Hepatocyte (in vitro differentiated cells): ENCODE measurements at places on chromosomes 3 and 15.

- no peak for DNase-seq
Measured at GRCh38 chr15:73746883-73747282, 6.3 kb downstream of the INSYN1 start.

GRCh38 chr15:29570948-29571791 lies 251.1 kb downstream of the TJP1 start:
- peak; percentile 72 for DNase-seq

DNA sequence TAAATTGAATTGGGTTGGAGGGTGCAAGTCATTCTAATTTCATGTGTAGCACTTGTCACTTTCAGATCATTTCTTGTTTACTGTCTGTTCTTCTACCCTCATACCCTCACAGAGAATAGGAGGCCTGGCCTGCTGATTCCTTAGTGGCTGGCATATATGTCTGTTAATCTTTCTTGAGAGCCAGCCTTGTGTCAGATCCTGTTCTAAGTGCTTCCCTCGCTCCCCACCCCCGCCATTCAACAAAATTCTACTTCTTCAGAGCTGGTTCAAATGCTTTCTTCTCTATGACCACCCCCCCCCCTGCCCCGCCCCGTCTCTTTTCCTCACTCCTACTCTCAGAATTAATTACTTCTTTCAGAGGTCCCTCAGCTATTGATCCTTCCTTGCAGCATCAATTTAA lies 1.5 kb upstream of the U2SURP start:
- no peak for DNase-seq

GRCh38 chr15:83112233-83112955 lies 4.9 kb downstream of the TM6SF1 start:
- DNase-seq: no peak

DNA sequence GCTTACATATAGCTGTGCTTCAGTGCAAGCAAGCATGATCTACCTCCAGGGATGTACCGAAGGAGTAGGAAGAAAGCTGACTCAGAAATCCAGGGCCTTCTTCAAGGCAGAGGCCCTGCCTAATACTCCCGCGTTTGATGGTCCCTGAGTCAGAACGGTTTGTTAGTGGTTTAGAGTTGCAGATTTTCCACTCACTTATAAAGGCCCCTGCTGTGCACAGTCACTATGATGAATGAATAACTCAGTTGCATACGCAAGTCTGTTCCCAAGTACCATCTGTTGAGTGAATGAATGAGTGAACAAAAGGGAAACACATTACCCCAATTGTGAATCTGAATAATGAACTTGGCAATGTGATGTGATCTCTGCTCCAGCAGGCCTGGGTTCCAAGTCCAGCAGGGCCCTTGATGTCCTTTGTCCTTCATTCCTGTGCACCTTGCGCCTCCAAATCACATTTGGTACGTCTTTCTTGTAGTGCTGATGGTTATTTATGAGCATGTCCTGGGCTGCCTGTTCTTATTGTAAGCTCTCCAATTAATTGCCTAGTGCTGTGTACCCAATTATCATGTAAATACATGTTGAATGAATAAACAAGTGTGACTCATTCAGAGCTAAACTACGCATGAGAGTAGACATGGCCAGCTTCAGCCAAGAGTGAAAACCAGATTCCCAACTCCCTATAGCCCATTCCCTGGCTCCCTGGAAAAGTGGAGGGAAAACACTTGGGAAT lies 85.3 kb upstream of the LIMD1 start:
- peak; percentile 36 for DNase-seq

GRCh38 chr15:77547801-77548588 lies 84.7 kb downstream of the LINGO1 start:
- DNase-seq: no peak

DNA sequence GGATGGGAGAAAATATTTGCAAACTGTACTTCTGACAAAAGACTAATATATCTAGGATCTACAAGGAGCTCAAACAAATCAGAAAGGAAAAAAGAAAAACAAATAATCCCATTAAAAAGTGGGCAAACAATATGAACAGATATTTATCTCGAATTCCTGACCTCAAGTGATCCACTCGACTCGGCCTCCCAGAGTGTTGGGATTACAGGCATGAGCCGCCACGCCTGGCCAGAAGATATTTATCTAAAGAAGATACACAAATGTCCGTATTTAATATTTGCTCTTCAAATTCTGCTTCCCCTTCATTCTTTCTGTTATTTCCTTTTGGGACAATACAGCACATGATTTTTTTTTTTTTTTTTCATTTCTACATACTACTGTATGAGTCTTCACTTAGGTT lies 151.7 kb upstream of the GRM7 start:
- no peak for DNase-seq

GRCh38 chr3:7204848-7205156 lies 343.9 kb downstream of the GRM7 start:
- DNase-seq: no peak

DNA sequence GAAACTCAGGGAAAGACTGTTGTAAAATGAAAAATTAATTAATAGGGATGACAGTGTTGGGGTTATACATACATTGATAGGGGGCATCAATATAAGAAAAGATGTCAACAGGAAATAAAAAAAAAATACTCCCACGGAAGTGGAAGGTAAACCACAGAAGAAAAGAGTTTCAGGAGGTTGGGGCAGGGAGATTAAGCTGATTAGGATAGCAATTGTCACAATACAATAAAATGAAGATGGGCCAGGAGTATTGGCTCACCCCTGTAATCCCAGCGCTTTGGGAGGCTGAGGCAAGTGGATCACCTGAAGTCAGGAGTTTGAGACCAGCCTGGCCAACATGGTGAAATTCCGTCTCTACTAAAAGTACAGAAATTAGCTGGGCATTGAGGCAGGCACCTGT lies 536.1 kb downstream of the AGBL1 start:
- DNase-seq: no peak

- no peak for DNase-seq
Measured at GRCh38 chr3:127768346-127769008, 53.8 kb downstream of the MGLL start.

GRCh38 chr3:146637871-146638270 lies 32.7 kb upstream of the PLSCR5 start:
- DNase-seq: no peak
